K562 (cell line): ENCODE measurements at places on chromosomes 5 and 9. TPM values are rescaled to one million over a fixed set of nuclear protein-coding genes. Genes with fewer than 3 reads are reported as not detected.

The IPO11 gene
- total RNA-seq: 96.0 and 101 TPM in 2 replicates

The CEL gene
- 3.0 and 4.0 TPM in 2 replicates for total RNA-seq

The PCDHGB7 gene
- 0.04 and 0.09 TPM in 2 replicates for total RNA-seq

The ZNF366 gene
- not detected in 2 replicates for total RNA-seq

The C1QTNF3 gene
- 0.96 and 1.8 TPM in 2 replicates for total RNA-seq

GRCh38 chr9:107123389-107123788 lies 159.7 kb upstream of the RAD23B start:
- H3K4me3 ChIP-seq: no peak overlapping the region
- no peaks in the 10 kb centered on the region for H3K27me3 ChIP-seq
- H3K4me1 ChIP-seq: no peaks in the 10 kb centered on the region
- no peaks in the 10 kb centered on the region for H3K36me3 ChIP-seq
- no peak overlapping the region for H3K27ac ChIP-seq

DNA sequence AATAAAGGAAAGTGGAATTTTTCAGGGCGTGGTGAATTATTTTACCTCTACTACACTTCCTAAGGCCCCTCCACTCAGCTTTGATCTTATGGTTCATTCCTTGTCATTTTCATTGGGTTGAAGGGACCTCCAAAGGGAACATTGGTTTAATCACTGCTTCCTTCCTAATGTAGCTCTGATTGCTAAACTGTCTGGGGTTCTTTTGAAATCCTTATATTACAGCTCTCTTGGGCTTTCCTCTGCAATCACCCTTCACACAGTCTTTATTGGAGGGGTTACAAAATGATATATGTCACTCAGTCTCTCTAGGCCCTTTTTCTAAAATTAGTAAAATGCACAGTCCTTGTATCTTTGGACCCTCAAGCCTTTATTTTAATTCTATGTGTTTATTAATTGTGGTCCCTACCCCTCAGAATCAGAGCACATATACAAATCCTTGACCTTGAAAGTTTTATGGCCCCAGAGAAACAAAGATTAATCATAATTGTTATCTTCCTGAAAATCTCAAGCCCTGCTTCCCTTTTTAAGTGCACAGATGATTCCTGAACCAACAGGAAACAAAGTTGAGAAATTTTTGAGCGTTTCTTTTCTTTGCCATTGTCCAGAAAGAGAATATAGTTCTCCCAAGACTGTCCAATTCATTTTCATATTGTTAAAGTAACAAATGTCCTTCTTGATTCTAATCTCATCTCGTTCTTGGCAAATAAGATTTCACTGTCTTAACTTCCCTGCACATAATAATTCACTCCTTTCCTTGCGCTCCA lies 330.0 kb downstream of the ARRDC3 start:
- DNase-seq: no peak
- H3K27ac ChIP-seq: no peak overlapping the region
- no peak overlapping the region for H3K4me3 ChIP-seq
- no peaks in the 10 kb centered on the region for H3K36me3 ChIP-seq
- no peaks in the 10 kb centered on the region for H3K27me3 ChIP-seq
- no peaks in the 10 kb centered on the region; the same call in 2 of the 3 replicates for H3K4me1 ChIP-seq

- H3K27me3 ChIP-seq: peaks cover 47% of the 10 kb centered on the region
- no peak overlapping the region for H3K4me3 ChIP-seq
- no peak overlapping the region for H3K27ac ChIP-seq
- DNase-seq: no peak
- no peaks in the 10 kb centered on the region for H3K36me3 ChIP-seq
These were observed 39.4 kb upstream of the CNOT6 start for GRCh38 chr5:180454752-180455151.

- H3K4me1 ChIP-seq: no peaks in the 10 kb centered on the region
- no peak for DNase-seq
- H3K27me3 ChIP-seq: peaks cover 34% of the 10 kb centered on the region
- no peak overlapping the region for H3K27ac ChIP-seq
- no peaks in the 10 kb centered on the region for H3K36me3 ChIP-seq
- no peak overlapping the region for H3K4me3 ChIP-seq
These were observed 141.7 kb downstream of the DCP2 start for GRCh38 chr5:113118298-113118697.

DNA sequence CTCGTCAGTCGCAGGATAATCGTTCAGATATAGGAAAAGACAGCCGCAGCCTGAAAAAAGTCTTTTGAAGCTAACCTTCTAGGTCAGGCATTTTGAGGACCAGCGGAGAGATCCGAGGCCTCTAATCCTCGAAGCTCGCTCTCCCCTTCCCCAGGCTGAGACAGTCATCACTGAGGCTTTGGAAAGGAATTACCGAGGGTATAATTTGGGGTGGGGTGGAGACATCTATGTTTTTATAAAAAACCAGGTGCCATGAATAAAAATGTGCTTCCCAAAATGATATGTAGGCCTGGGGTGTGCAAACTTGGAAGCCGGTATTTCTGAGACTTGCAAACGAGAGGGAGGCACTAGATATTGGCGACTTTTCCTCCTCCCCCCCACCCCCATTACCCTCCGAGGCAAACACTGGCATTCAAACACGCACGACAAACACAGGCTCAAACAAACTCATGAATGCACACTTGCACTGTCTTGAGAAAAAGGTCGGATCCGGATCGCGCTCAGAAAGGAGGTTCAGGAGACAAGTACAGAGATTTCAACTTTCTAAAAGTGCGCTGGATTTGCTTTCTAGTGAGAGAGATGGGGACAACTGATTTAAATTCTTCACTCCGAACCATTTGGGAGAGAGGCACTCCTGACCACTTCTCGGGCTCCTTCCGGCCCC lies 935 bp upstream of the MSX2 start:
- H3K27me3 ChIP-seq: peaks cover 60% of the 10 kb centered on the region
- H3K4me3 ChIP-seq: no peak overlapping the region
- no peak for DNase-seq
- H3K4me1 ChIP-seq: no peaks in the 10 kb centered on the region
- H3K36me3 ChIP-seq: no peaks in the 10 kb centered on the region
- no peak overlapping the region for H3K27ac ChIP-seq

- H3K4me3 ChIP-seq: no peak overlapping the region
- DNase-seq: no peak
- H3K4me1 ChIP-seq: peaks cover 3% of the 10 kb centered on the region; the same call in 2 of the 3 replicates
- peaks cover 15% of the 10 kb centered on the region; the same call in 2 of the 3 replicates for H3K36me3 ChIP-seq
These were observed 63.2 kb downstream of the PRRT1B start for GRCh38 chr9:131608493-131609037.

DNA sequence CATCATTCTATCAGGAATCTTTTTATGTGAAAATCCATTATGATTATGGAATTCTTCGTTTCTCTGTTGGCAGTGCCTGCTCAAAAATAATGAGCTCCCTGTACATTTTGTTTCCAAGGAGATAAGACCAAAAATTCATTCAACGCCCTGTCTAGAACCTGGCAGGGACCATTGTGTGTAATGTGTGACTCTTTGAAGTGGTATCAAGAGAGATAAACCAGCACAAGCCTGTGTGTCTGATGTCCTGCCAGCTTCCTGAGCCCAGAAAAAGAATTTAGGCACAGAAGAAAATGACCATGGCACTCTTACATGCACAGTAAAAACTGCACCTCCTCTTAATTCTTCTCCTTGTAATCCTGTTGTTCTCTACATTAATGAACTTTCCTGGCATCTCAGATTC lies 177.4 kb downstream of the SAXO1 start:
- no peaks in the 10 kb centered on the region for H3K4me1 ChIP-seq
- H3K36me3 ChIP-seq: no peaks in the 10 kb centered on the region
- no peak for DNase-seq

DNA sequence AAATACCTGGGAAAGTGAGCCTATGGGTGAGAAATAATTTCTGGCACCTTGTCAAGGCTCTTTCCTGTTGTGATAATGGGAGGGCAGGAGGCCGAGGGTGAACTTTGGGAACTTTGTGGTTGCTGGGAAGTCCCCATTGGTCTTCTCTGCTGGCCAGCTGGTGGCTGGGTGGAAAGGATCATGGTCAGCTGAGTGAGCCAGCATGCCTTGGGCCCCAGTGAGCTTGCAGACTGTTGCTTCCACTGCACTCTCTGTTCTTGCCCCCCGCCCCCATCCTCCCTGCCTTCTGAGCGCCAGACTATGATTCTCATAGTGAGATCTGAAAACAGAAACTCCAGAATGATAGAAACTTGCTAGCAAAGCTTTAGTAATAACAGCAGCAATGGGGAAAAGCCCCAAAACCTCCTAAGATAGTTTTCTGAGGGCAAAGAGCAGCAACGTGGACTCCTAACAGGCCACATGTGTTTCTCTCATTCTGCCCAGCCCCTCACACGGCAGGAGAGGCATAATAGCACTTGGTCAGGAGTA lies 139.2 kb upstream of the SMARCA2 start:
- H3K27me3 ChIP-seq: no peaks in the 10 kb centered on the region
- no peak overlapping the region for H3K27ac ChIP-seq
- no peak overlapping the region for H3K4me3 ChIP-seq
- H3K4me1 ChIP-seq: no peaks in the 10 kb centered on the region
- H3K36me3 ChIP-seq: no peaks in the 10 kb centered on the region
- no peak for DNase-seq

- H3K27ac ChIP-seq: peak overlapping the region; percentile 42; the same call in 2 of the 3 replicates
- DNase-seq: peak; percentile 79
- H3K36me3 ChIP-seq: no peaks in the 10 kb centered on the region; the same call in 2 of the 3 replicates
These were observed 109.4 kb downstream of the CDC42SE2 start for GRCh38 chr5:131373265-131373664.

DNA sequence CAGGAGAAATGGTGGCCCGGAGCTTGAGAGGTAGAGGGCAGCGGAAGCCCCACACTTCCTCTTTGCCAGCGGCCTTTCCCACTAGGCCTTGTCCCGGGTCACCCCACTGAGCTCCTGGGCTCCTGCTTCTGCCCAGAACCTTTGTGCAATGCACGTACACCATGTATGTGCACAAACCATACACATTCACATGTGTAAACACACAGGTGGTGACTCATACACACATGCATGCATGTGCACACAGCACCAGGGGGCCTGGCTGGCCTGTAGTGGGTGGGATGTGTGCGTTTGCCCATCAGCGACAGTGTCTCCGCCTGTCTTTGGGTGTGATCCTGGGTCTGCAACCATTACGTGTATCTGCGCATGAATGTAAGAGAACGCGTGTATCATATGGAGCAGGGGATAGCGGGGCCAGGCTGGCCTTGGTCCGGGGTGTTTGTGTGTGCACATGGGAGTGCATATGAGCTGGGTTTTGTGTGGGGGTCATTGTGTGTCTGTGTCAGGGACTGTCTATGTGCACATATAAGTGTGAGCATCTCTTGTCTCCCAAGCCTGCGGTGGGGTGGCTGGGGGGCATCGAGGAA lies 43.7 kb downstream of the PSD2 start:
- H3K4me3 ChIP-seq: no peak overlapping the region
- no peak for DNase-seq
- H3K27me3 ChIP-seq: peaks cover 37% of the 10 kb centered on the region
- no peak overlapping the region for H3K27ac ChIP-seq
- H3K36me3 ChIP-seq: no peaks in the 10 kb centered on the region

GRCh38 chr5:98713027-98713426 lies 60.4 kb upstream of the RGMB start:
- no peaks in the 10 kb centered on the region for H3K27me3 ChIP-seq
- no peaks in the 10 kb centered on the region for H3K36me3 ChIP-seq
- no peak for DNase-seq
- no peaks in the 10 kb centered on the region for H3K4me1 ChIP-seq

DNA sequence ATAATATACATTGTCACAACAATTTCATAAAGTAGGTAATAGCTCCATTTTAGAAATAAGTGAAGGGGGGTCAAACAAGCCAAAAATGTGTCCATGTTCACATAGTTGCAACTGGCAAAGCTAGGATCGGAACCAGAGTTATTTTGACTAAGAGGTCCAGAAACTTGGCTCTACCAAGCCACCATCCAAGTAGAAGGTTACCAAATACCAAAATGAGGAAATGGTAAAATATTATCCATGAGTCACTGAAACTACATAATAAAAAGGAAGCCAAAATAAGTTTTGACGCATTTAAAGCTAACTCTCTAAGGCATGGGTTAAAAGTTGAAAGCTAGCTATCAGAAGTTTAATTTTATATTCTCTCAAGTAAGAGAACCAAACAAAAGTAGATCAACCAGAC lies 886.9 kb upstream of the DMAC1 start:
- H3K27ac ChIP-seq: no peak overlapping the region
- H3K4me1 ChIP-seq: no peaks in the 10 kb centered on the region
- no peaks in the 10 kb centered on the region for H3K36me3 ChIP-seq
- no peak for DNase-seq
